ENCODE measurements at places on chromosomes 7 and 10.

DNA sequence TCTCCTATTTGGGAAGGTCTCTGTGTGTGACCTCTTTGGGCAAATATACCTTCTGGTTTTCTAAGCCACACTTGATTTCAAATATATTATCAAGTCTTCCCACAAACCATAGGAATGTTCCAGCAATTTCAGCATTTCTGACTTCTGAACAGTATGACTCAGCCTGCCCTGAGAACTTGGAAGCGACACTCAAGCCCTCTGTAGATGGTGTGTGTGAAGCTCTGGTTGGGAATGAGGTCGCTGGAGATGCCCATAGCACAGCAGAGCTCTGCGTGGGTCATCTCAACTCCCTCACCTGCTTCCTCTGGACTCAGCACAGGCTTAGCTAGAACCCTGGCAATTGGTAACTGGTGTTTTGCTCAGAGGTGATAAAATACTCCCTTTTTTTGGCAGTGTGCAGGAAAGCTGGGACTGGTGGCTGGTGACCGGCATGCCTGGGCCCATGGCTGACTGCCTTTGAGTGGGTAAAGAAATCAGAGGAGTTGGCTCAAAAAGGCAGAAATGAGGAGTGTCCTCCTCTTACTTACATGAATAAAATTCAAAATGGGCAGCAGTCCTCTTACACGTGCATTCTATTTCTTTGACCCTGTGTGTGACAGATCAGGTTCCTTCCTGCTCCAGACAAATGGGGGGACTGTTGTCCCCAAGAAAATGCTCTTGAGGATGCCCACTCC, 87.5 kb upstream of the NRP1 start:
- no peak for DNase-seq

DNA sequence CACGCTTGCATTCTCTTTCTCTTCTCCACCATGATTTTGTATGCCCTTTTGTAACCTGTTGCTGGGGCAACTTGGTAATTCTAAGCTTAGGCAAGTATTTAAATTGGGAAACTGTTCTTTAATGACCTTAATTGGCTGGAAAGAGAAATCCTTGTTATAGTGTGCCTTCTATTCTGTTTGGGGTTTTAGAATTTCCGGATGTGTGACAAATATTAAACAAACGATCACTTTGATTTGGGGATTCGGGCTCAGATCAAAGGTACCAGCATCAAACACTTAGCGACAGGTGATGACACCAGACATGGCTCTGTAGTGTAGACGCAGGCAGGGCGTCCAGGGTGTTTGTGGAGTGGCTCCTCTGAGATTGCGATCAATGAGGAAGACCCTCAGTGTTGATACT, 55.0 kb downstream of the RAB11FIP2 start:
- DNase-seq = no peak

- no peak for DNase-seq
Observed at GRCh38 chr10:123385508-123386080, 231.4 kb downstream of the BUB3 start.

DNA sequence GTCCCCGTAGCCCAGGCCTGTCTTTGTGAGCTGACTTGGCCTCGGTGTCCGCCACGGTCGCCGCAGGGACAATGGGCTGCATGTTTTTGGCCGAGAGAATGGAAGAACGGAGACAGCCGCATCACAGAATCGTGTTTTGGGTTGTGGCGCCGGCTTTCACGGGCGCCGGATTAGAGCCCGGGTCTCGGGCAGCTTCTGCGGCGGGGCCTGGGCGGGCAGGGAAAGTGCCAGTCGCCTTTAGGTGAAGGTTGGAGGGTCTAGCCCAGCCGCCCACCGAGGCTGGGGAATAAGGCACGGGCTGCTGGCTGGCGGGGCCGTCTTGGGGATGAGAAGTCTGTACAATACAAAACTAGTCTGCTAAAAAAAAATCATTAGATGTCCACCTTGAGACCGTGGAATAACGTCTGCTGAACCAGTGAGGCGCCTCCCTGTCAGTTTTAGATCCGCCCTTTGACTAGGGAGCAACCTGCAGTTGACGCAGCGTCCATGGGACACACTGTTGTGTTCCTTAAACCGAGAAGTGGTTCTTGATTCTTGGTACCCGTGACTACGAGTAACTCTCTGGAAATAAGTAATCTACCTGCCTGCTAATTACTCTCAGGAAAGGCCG, 577 bp downstream of the DNAJB9 start:
- peak; percentile 27 for DNase-seq

GRCh38 chr7:95238252-95238943, 85.9 kb downstream of the PON1 start:
- no peak for DNase-seq

DNA sequence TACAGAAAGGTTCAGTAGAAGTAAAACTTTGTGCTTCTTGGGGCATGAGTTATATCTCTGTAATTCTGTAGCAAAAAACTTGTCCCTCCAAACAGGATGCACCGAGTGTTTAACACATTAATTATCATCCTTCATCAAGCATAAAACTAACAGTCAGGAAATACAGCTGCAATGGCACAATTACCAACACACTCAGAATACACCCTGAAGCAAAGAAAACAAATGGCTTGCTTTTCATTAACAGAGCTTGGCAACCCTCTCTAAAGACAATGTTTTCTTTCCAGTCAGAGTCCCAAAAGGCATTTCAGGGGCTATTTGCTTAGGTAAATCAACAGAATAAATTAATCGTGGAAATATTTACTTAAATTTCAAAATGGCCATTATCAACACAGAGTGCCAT, 107.7 kb downstream of the ICA1 start:
- DNase-seq = no peak

All from globus pallidus (tissue), 1 donor.